ENCODE measurements at places on chromosomes 1 and 21.

DNA sequence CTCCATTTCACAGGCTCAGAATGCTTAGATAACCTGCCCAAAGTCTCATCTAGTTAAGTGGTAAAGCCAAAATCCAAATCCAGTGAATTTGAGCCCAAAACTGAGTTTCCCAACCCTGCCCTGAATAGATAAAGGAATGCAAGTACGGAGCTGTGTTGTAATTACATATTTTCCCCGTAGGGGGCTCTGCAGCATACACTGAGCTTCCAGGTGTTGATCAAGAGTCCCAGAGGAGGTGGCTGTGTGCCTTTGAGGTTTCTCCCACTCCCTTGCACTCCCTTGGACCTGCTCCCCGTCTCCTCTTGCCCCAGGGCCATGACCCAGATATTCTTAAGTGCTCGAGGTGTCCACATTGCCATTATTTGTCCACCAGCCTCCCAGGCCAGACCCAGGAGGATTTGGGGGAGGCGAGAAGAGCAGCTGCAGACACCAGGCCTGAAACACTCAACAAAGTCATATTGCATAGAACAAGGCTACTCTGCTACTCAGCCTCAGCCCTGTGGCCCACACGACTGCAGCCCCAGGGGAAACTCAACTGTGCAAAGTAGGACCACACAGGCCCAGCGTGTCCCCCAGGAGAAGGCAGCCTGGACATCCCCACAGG lies 18.4 kb upstream of the LY9 start:
- no peak for DNase-seq

- DNase-seq: peak; percentile 13
These were observed 35.7 kb upstream of the CLSTN1 start for GRCh38 chr1:9859281-9860014.

DNA sequence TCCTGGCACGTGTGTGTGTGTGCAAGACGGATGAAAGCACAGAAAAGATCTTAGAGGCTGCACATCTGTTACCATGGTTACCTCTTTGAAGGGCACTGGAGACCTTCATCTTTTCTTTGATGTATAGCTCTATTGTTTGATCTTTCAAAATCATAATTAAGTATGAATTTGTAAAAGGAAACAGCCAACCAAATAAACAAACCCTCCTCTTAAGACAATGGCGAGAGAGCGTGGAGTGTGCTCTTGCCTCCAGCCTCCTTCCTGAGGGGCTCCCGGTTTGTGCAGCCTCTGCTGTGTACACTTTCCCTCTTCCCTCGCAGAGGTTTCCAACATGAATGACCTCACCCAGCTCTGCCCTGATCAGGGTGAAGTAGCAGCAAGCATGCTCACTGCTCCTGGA lies 27.9 kb downstream of the CACNA1S start:
- no peak for DNase-seq

DNA sequence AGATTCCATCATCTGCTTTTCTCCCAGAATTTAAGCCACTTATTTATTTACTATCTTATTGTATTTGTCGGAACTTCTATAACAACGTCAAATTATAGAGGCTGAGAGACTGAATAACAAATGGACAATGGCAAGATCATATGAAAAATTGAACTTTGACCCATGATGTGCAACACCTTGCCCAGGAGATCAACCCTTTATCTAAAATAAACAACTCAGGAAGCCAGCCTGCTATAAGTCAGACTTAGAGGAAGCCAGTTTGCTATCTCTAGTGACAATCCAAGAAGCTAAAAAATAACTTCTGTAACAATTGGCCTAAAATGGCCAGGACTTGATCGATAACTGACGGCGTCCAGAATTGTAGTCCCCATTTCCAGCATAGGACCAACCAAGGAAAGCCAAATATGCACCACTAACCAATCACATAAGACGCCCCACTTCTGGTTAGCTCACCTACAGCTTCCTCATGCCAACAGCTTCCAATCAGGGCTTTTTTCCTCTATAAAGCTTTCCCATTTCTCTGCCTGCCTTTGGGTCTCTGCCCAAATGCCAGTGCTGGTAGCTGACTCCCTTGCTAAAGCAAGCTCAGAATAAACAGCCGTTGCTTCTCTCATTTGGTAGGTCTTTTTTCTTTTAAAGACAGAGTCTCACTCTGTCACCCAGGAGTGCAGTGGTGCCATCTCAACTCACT lies 28.5 kb downstream of the ANP32E start:
- no peak for DNase-seq

GRCh38 chr1:245169376-245169775 lies 14.6 kb downstream of the KIF26B start:
- DNase-seq: no peak

GRCh38 chr1:235298758-235299157 lies 29.2 kb downstream of the ARID4B start:
- DNase-seq: no peak

- peak; percentile 73 for DNase-seq
These were observed 30.0 kb downstream of the PRKACB start for GRCh38 chr1:84174051-84174556.

GRCh38 chr1:18637962-18638834 lies 7.6 kb downstream of the PAX7 start:
- DNase-seq: no peak

- DNase-seq: no peak
These were observed 15.9 kb downstream of the BCAN start for GRCh38 chr1:156657741-156658319.

GRCh38 chr1:84000196-84000885 lies 1.4 kb upstream of the TTLL7 start:
- no peak for DNase-seq

DNA sequence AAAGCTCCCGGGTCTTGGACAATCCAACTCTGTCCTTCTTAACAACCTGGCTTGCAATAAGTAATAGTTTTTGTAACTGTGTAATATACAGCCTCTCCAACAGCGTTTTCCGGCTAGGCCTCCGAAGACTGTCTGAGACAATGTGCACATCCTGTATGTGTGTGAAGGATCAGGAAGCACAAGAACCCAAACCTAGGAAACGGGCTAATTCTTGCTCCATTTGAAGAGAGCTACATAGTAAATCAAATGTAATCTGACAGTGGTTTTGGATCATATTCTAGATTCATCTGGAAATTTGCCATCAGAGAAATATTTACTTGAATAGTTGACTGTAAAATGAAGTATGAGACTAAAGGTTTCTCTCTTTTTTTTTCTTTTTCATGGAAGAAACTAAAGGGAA lies 1.2 kb downstream of the GPR52 start:
- DNase-seq: peak; percentile 4

DNA sequence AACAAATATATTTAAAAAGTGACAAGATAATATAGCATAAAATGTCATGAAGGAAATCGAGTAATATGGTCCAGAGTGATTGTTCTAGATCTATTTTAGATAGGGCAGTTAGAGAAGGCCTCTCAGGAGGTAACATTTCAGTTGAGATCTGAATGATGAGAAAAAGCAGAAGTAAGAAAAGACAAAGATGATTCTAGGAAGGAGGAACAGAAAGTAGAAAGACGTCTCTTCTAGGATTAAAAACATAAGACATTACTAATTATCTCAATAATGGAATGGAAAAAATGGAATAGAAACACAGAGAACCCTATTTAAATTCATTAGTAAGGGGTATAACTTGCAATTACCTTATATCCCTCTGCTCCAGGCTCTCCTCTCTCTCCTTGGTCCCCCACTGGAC lies 130.0 kb upstream of the ZNHIT6 start:
- DNase-seq: no peak

DNA sequence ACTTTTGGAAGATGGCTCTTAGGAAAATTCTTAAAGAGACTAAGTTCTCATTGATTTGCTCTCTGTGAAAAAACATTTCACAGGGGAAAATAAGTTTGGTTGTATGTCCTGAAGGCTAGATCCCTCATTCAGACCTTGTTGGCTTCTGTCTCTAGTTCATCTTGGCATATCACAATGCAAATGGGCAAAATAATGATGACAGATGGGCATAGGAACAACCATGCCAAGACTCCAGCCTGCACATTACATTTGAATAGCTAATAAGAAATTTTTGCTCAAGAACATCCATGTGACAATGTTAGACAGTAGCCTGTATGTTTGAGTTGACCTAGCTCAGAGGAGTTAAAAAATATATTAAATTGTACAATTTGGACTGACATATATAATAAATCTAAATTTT lies 292.9 kb downstream of the PLA2G4A start:
- no peak for DNase-seq

GRCh38 chr1:21672478-21673276 lies 3.5 kb upstream of the RAP1GAP start:
- DNase-seq: peak; percentile 68

GRCh38 chr1:110700767-110701166 lies 26.0 kb upstream of the KCNA3 start:
- no peak for DNase-seq

DNA sequence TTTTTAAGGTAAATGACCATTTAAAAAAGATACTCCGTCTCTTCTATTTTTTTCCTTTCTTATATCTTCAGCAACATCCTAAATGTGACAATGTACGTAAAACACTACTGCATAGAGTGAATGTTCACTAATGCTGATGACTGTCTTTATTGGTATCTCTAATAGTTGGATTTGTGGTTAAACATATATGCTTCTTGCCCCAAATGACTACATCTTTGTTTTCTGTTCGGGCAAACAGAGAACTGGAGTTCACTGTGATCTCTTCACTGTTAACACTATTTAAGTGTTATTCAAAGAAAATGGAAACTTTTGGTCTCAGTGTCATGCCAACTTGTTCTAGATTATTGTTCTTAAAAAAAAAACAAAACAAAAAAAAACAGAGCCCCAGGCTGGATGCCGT lies 109.4 kb downstream of the KIF26B start:
- peak; percentile 45 for DNase-seq

DNA sequence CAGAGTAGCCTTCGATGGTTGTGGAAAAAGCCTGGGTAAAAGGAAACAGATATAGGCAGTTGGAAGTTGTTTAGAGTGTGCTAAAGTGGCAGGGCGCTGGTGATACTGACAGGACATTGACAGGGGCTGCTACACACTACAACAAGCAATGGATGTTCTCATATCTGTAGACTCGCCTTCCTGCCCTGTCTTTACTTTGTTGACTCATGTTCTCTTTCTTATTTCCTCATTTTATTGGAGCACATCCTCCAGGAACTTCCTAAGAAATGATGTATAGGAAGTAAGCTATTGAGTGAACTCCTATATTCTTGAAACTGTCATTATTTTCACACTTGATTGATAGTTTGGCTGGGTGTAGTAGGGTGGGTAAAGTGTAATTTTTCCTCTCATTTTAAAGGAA lies 51.0 kb downstream of the C4BPA start:
- DNase-seq: no peak

GRCh38 chr1:63142001-63142400 lies 180.4 kb upstream of the FOXD3 start:
- DNase-seq: no peak

GRCh38 chr21:45935628-45936027 lies 45.9 kb upstream of the COL6A1 start:
- peak; percentile 42 for DNase-seq

GRCh38 chr1:226118357-226118756 lies 55.8 kb downstream of the H3-3A start:
- DNase-seq: no peak

- DNase-seq: no peak
These were observed 31.2 kb upstream of the CA6 start for GRCh38 chr1:8914466-8914865.

DNA sequence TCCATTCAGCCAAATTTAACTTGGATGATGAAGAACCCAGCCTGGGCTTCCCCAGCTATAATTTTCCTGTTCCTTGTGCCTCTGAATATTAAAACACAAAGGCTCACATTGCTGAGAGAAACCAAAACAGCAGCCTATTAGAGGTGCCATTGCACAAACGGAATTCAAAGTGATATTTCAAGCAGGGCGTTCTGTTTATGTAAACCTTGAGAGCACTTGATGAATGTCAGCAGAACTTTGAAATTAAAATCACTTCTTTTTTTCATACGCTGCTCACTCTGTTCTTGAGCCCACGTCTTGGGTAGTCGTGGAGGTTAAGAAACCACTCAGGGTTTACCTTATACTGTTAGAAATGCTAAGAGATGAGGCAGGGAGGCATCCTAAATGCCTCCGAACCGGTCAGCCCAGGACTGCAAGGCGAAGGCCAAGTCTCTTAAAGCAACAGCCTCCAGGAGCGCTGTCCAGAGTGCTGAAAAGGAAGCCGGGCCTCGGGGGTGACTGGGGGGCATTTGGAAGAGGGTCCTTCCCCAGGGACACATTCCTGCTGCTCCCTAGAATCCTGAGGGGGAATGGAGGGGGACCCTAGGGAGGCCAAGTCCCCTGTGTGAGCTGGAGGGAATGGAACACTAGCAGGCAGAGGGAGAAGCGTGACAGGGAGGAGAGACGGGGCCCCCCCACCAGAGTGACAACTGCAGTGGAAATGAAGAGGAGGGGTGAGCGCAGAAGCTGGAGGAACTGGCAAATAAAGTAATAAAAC lies 154.8 kb upstream of the VAMP3 start:
- DNase-seq: peak; percentile 57

DNA sequence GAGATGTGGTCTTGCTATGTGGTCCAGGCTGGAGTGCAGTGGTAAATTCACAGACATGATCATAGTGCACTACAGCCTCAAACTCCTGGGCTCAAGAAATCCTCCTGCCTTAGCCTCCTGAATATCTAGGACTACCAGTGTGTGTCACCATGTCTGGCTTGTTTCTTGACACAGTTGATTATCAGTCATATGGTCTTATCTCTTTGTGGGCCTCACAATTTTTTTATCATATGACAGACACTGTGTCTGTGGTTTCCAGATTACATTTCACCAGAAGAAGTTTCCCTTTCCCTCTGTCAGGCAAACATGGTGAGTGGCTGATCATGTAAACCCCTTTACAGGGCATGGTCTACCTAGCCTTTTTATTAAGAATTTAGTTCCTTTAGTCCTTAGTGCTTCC lies 96.1 kb downstream of the HFM1 start:
- DNase-seq: no peak

DNA sequence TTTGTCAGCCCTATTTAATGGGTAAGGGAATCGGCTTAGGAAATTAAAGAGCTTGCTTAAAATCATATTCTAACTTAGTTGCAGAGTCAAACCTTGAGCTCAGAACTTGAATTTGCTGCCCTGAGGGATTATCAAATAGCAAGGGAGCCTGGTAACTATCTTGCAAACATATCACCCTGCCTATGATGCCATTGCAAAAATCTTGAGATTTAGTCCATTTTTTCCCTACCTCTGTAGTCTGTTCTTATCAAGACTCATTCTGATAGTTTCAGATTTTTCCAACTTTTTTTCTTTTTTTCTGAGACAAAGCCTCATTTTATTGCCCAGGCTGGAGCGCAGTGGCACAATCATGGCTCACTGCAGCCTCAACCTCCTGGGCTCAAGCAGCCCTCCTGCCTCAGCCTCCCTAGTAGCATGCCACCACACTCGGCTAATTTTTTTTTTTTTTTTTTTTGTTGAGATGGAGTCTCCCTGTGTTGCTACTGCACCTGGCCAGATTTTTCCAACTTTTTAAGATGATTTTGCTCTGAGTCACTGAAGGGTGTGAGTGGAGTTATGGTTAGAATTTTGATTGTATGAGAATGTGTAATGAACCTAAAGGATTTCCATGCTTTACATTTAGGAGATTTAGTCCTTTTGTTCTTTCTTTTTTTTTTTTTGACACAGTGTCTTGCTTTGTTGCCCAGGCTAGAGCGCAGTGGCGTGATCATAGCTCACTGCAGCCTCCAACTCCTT lies 12.2 kb downstream of the SARS1 start:
- no peak for DNase-seq

- DNase-seq: no peak
These were observed 17.1 kb downstream of the SLAMF7 start for GRCh38 chr1:160755911-160756848.

GRCh38 chr1:53163291-53163768 lies 20.9 kb upstream of the SLC1A7 start:
- DNase-seq: no peak

- peak; percentile 79 for DNase-seq
These were observed 135.7 kb upstream of the RUNX3 start for GRCh38 chr1:25065795-25066238.

- DNase-seq: peak; percentile 94
These were observed 24.7 kb downstream of the HSF2BP start for GRCh38 chr21:43634618-43635017.

All from fibroblast of skin of back (primary cell).